Right atrium auricular region (tissue), 2 donors: ENCODE measurements at places on chromosomes 1 and 21. TPM values are rescaled to one million over a fixed set of nuclear protein-coding genes. Genes with fewer than 3 reads are reported as not detected.

TRIM67 gene
- not detected for total RNA-seq

F5 gene
- 4.9 TPM for total RNA-seq

DNA sequence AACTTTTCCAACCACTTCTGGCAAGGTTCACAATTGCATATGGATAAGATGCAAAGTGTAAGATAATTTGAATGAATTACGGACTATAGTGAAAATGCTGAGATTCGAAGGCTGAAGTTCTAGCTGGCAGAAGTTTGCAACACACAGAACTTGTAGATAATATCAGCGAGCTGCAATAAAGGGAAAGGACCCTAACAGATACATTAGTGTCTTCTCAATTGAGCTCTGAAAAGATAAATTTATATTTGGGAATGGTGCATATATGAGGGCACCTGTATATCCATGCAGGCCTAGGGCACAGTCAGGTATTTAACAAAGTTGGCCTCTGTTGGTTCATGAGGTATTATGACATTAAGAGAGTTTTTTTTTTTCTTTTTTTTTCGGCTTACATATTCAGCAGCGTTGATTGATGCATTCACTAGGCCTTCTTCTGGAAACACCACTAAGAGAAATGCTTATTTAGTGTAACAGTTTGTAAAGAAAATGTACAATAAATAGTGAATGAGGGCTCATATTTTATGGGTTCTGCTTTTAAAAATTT is 2.2 kb downstream of the NFIA start:
- no peak for DNase-seq

DNA sequence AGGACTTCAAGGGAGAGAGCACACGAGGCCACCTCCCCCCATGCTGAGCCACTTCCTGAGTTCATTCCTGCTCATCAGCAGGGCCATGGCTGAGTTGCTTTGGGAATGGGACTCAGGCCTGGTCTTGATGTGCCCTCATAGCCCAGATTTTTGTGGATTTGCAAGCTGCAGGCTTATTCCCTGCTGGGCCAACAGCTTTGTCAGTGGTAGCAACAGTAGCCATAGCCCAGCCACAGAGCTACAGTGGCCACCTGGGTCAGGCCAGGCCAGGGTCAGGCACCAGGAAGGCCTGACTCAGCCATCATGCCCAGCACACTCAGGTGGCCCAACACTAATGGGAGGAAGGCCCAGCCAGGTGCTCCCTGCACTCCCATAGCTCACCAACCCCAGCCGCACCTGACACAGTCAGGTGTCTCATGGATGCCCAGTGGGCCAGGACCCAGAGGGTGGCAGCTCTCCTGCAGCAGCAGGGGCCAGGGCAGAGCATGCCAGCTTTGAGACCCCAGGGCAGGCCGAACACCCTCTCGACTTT is 33.5 kb downstream of the EPHA2 start:
- no peak for DNase-seq

GRCh38 chr1:56773341-56774066 is 45.7 kb downstream of the FYB2 start:
- DNase-seq = no peak

DNA sequence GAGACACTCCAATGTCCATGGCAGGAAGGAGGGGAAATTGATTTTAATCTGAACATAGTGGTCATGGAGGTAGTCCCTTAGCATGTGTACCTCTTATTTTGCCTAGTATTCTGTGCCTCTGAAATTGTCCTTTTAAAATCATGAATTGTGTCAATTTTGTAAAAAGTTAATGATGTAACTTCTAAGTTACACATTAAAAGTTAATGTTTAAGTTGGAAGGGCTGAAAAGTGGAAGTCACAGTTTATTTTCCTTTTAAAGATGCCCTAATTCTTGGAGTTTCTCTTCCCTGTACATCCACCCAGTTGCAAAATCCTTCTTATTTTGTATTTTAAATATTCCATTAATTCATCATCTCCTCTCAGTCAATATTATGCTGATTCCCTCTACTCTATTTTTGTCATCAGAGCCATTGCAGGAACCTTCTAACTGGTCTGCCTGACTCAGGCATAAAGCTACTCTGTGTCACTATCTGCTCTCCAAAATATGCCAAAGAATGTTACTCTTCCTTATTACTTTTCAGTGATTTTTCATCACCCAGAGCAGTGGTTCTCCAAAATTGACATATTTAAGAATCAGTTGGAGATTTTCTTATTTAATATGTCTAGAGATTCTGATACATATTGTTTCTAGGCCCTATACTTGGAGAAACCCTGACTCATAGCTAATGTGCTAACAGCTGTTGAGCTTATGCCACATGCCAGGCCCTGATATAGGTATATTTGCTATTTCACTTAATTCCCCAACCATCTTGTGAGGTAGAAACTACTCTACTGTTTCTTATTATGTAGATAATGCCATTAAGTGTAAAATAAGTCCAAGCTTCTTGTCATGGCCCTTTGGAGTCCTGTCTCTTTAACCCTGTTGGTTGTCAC is 5.1 kb downstream of the HOOK1 start:
- no peak for DNase-seq

- no peak for DNase-seq
These were observed 170.8 kb downstream of the S1PR1 start for GRCh38 chr1:101407505-101408211.
